ENCODE measurements at places on chromosomes 7 and 10.

- no peak for DNase-seq
These were observed 47.0 kb downstream of the PTPRE start for GRCh38 chr10:127953876-127954275.

- no peak for DNase-seq
These were observed 59.2 kb downstream of the HK1 start for GRCh38 chr10:69337296-69338132.

DNA sequence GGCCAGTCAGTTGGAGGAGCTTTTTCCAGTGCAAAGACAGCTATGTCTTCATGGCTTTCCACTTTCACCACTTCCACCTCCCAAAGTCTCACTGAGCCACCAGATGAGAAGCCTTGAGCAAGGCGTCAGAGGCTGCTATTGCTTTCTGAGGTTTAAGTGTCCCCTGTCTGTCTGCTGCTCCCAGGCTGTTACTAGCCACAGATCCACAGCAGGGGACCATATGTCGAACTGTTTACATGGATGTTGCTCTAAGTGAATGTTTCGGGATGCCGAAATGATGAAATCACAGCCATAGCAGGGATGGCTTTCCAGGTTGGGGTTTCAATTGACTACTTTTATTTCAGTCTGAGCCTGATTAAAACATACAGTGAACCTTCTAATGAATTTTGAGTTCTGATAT is 88.5 kb downstream of the AVL9 start:
- DNase-seq: no peak

GRCh38 chr7:117034851-117035464 is 81.7 kb downstream of the ST7 start:
- no peak for DNase-seq

DNA sequence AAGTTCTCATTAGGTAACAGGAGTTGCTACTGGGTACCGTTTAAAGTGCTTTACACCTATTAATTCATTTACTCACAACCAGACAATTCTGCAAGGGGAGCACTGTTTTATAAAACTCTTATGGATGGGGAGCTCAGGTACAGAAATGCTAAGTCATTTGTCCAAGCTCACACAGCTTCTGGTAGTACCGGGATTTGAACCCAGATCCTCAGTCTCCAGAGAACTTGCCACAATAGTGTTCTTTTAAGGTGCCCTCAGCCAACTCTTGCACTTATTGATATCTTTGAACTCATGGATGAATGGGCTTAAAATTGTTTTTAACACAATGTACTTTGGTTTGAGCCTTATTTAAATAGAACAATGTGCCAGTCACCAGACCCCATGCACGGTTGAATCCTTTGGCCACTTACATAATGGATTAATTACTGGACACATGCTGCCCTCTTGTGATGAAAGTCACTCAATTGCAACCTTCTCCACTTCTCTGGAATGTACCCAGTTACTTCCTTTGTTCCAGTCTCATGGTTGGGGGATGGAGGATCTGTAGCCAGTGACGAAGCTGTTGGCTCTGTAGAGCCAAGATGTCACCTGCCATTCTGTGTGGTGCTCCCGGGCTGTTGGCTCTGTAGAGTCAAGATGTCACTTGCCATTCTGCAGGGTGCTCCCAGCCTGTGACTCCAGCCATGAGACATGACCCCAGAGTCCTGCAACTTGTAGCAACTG is 65.6 kb downstream of the NOD1 start:
- DNase-seq: no peak

DNA sequence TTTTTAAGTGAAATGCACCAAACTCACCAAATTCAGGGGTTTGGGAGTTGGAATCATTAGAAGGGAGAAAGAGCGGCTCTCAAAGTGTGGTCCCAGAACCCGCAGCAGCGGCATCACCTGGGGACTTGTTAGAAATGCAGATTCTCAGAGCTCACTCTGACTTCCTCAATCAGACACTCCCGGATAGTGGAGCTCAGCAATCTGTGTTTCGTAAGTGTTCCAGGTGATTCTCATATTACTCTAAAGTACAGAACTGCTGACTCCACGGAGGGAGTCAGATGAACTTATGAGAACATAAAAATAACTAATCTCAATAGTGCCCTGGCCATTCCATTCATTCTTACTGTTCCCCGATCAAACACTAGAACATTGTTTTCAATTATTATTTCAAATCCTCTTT is 358.7 kb upstream of the MYO3A start:
- no peak for DNase-seq

DNA sequence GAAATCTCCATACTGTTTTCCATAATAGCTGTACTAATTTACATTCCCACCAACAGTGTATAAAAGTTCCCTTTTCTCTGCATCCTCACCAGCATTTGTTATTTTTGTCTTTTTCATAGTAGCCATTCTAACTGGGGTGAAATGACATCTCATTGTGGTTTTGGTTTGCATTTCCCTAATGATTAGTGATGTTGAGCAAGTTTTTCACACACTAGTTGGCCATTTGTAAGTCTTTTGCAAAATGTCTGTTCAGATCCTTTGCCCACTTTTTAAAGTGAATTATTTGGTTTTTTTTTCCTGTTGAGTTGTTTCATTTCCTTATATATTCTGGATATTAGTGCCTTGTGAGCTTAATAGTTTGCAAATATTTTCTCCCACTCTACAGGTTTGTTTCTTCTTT is 101.0 kb upstream of the NFE2L3 start:
- no peak for DNase-seq

DNA sequence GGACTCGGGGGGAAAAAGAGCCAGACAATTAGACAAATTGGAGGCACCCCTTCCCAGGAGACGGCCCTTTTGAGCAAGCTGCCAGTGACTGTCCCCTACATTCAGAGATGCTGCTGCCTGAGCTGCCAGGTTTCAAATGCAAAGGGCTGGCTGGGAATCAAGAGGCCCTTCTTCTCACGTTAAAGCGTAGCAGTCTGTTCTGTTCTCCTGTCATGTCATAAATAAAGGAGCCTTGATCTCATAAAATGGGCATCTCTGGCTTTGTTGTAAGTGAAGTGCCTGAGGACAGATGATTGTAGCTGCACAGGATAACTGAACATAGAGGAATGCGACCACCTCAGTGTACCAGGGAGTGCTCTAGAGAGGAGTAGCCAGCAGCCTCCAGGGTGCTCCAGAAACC is 917.9 kb downstream of the GRID1 start:
- DNase-seq: no peak

DNA sequence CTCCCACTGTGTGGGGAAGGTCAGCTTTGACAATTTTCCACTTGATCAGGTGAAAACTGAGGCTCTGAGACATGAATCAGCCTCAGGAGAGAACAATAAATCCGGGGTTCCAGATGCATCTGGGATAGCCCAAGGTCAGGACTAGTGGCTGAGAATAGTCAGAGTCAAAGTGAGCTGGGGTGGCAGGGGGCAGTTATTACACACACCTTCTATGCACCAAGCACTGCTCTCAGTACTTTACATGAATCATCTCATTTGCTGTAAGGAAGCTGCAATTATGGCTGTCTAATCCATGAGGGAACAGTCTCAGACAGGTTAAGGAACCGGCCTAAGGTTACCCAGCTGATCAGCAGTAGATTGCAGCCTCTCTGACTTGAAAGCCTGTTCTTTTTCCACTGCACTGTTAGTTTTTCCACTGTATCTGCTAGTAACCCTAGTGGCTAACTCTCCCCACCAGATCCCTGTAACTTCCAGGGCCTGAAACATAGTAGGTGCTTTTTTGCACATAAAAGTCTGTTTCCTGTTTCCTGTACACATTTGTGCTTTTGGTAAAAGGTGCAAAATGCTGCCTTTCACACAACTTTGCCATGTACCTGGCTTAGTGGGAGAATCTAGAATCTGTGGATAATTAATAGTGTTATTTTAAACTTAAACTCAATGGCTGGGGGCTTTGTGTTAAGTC is 125.9 kb downstream of the EMX2 start:
- no peak for DNase-seq

DNA sequence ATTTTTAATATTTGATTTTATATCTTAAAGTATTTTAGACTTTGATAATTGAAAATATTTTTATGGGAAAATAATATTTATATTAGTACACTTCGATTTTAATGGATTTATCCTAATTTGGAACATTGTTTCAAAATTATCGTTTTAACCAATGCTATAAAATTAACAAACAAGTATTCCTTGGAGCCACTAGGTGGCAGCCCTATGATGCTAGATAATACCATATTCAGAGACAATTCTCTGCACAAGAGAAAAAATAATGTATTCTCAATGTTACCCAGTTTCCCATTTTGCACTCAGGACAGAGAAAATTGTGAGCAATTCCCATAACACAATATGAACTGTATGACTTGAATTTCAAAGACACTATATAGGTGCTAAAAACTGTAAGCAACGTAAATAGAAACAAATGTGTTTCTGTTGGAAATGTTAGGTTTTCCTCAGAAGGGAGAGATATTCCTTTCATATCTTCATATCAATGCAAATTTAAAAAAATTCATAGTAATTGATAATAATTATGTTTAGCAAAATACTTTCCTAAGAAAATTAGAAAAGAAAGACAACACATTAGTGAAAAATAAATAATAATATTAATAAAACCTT is 237.8 kb downstream of the SEMA3E start:
- DNase-seq: no peak

GRCh38 chr7:39847227-39847626 is 102.8 kb upstream of the CDK13 start:
- no peak for DNase-seq

DNA sequence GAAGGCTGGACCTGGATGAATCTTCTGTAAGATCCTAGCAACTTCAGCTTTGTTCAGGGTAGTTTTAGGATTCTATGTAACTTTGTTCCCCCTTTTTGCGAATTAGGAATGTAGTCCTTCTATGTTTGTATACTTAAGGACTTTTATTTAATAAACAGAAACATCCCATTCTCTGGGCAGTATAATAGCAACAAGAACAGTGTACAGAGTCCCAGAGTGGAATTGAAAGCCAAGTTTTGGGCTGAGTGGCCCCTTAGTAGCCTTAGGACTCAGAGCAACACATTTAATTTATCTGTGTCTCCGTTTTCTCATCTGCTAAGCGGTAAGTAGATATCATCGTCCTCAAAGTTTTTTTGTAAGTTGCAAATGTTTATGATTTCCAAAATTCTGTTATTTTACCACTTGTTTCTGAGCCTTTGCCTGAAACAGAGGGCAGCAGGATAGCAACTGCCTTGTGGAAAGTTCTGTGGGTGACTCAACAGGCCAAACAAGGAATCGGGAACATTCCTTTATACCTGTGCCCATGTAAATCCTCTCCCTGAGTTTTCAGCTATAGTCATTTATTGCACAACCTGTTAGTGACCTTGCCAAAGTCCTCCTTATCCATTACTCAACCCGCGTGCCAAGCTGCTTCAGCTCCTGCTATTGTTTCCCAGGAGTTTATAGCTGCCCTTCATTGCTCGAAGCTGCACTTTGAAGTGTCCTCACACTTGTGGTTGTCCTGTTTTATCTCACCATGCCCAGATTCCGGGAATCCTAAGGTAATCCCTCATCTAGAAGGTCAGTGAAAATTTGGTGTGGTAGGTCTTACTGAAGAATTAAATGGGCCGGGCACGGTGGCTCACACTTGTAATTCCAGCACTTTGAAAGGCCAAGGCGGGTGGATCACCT is 199.1 kb upstream of the AHR start:
- DNase-seq: no peak

- DNase-seq: no peak
These were observed 50.0 kb downstream of the ADAM22 start for GRCh38 chr7:87984088-87984487.

DNA sequence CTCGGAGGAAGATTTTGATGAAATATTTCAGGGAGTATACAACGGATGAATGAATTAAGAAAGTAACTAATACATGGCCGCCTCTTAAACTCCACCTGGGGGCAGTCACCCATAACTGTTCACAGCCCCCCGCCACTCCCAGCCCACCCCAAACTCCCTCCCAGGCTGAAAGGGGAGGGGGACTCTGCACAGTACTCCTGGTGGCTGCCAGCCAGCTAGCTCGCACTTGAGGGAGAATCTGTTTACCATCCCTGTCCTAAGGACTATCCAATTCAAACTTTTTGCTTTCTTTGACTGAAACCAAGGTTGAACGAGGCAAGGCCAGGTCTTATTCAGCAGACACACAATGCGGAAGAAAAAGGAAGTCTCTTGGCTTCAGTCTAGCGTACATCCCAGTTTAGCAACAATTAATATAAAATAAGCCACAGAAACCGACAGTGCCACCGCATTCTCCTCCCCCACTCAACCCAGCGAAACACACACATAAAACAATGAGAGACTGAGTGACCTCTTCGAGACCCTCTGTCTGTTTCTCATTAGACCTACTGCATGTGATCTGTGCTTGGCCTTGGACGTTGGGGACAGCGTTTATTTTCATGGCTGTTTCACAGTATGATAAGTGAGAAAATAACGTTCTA is 219.5 kb downstream of the GLI3 start:
- no peak for DNase-seq

DNA sequence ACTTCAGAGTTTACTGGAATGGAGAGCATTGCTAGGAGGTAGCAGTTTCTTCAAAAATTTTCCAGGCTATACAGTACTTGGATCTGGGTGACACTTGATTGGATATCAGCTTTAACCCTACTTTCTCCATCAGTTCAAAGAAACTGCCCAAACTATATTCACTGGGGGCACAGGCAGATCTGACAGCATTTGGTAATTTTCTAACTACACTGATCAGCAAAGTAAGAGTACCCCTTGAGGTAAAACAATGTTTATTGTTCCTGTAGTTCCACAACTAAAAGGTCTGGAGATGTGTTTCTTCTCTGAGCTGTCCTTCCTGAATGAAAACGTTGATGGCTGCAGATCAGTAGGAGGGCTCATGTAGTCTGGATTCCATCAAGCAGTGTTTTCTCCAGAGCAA is 104.2 kb downstream of the CABCOCO1 start:
- no peak for DNase-seq

- DNase-seq: no peak
These were observed 47.5 kb downstream of the CCDC172 start for GRCh38 chr10:116371737-116372136.

- DNase-seq: no peak
These were observed 23.6 kb downstream of the PITRM1 start for GRCh38 chr10:3148994-3149393.

- DNase-seq: no peak
These were observed 45.5 kb upstream of the HDAC9 start for GRCh38 chr7:18450019-18450418.

DNA sequence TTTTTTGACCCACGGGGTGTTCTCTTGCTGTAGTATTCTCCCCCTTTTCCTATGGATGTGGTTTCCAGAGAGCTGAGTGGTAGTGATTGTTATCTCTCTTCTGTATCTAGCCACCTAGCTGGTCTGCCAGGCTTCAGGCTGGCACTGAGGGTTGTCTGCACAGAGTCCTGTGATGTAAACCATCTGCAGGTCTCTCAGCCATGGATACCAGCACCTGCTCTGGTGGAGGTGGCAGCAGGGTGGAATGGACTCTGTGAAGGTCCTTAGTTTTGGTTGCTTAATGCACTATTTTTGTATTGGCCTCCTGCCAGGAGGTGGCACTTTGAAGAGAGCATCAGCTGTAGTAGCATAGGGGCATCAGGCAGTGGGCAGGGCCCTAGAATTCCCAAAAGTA is 851 bp downstream of the HYAL4 start:
- DNase-seq: no peak

GRCh38 chr10:130372866-130373265 is 236.7 kb downstream of the GLRX3 start:
- DNase-seq: no peak

Measured in activated T-cell treated with anti-CD3 and anti-CD28 coated beads for 4 hours (primary cell).